Right renal cortex interstitium (tissue), 3 donors: ENCODE measurements at places on chromosomes 11 and 22. TPM values are rescaled to one million over a fixed set of nuclear protein-coding genes. Genes with fewer than 3 reads are reported as not detected.

FREY1 gene
- polyA plus RNA-seq: 0.45 TPM

DNA sequence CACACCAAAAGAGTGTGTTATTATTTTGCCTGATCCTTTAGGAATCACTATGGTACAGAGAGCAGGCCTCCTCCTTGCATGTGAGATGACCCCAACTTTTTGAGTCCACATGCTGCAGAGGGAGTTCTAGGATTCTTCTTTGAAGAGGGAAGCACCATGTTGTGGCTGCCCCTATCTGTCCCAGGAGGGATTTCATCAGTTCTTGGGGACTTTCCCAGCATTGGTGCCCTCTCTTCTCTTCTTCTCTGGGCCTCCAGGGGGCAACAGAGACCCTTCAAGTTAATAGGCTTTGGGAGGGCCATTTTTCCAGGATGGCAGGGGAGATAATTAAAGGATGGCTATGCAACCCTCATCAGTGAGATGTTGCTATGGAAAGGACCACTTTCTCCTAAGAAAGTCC lies 3.6 kb downstream of the MMP1 start:
- no peak for DNase-seq

DNA sequence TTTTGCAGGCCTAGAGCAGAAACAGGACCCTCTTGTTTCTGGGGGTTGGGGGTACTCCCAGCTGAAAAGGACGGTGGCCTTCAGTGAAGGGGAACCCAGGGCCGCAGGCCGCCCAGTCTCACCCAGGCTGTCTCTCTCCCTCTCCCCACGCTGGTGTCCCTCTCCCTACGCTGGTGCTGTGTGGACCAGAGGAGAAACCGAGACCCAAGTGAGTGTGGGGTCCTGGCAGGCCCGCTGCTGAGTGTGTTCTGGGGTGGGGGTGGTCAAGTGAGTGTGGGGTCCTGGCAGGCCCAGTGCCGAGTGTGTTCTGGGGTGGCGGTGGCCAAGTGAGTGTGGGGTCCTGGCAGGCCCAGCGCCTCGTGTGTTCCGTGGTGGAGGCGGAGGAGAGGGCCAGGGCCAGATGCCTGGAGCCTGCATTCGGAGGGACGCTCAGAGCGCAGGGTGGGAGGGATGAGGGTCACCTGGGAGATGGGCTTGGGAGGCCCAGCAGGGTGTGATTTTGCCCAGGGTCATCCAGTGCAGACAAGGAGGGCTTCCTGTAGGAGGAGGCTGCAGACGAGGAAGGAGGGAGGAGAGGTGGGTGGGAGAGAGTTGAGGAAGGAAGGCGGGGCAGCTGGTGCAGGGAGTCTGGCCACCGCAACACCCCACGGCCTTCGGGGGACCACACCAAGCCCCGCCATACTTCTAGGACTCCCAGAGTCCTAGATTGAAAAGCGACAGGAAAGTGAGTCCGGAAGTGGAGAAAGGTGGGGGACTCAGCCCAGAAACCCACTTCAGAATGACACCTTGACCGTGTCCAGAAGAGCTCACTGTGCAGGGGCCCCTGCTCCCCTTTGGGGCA lies 10.3 kb downstream of the TNNT3 start:
- no peak for DNase-seq

DNA sequence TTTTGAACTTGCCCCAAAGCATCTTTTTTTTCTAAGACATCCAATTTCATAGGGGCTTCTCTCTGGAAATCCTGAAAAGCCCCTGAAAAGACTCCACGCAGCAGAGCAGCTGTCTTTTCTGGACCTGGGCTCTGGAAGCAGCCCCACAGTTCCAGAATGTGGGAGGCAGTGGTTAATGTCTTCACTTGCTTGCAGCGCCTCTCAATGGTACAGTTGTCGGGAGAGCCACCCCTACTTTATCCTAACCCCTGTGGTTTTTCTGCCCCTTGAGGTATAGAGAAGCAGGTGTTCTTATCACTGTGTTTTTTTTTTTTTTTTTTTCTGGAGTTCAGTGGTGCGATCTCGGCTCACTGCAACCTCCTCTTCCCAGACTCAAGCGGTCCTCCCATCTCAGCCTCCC lies 83.4 kb upstream of the SORL1-AS1 start:
- no peak for DNase-seq

GRCh38 chr11:93648158-93648557 lies 13.3 kb upstream of the CEP295 start:
- no peak for DNase-seq

- no peak for DNase-seq
Measured at GRCh38 chr11:60504219-60504905, 10.8 kb upstream of the MS4A13 start.

DNA sequence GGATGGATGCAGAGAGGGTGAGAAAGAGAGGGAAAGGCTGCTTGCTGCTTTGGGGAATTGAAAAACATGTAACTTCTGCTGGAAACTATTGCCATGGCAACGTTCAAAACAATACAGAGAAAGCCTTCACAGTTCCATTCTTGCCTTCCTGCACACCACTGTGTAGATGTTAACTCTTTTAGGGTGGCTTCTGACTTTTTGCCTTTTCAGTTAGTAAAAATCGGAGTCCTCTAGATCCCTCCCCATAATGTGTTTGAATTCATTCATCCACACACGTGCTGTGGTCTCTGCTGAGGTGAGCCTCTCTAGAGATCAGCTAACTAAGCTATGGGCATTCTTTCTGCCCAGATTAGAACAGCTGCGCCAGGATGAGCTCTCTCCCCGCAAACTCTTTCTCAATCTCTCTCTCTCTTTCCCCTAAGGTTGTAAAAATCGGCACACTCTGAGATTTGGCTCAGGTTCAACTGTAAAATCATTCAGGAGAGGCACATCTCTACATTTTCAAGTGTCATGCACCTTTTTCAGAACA lies 1178.3 kb downstream of the LRRC4C start:
- no peak for DNase-seq

DNA sequence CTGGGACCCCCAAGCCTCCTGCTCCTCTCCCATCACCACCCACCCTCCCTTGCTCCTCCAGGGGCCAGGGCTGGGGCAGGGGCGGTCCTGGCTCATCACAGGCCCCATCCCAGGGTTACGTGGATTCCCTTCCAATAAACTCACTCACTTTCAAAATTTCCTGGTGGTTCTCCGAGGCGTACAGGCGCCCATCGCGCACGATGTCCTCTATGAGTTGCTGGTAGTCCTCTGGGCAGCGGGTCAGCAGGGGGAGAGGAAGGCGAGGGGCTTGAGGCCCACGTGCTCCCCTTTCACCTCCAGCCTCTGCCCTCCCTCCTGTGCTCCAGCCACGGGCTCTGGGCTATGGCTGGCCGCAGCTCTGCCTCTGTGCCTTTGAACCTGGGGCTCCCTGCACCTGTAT lies 20.5 kb upstream of the TTLL12 start:
- no peak for DNase-seq

ARVCF gene
- polyA plus RNA-seq: 16.9 TPM

DNA sequence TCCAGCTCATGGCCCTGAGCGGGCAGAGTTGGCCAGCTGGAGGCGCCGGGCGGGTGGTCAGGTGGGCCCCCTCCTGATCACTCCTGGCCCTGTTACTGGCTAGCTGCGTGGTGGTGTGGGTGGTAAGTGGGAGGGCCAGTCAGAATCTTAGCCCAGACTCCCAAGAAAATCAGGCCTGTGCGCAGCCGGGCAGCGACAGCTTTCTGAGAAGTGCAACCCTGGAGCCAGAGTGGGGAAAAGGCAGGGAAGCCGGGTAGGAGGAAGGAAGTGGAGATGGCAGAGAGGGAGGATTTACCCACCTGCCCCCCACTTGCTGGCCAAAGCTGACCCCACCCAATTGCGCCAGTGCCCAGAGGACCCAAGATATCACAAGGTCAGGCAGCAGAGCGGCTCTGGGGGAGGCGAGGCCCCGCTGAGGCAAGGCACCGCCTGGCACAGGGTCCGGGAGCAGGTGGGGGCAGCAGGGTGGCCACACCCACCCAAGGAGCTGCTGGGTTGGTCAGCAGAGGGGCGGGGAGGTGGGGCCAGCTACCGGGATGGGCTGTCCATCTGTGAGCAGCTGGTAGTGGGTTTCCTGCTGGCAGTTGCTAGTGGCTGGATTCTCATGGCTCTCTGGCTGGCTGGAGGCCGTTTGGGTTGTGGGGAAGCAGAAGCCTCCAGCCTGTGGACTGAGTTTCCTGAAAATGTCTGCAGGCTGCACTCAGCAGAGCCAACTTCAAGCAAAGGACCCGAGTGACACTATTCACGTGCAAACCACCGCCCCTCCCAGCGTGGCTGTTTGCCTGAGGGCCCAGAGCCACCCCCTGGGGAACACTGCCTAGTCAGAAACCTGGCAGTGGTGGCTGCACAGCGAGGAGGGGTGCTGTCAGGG lies 196.4 kb downstream of the IGLL1 start:
- DNase-seq: no peak

DNA sequence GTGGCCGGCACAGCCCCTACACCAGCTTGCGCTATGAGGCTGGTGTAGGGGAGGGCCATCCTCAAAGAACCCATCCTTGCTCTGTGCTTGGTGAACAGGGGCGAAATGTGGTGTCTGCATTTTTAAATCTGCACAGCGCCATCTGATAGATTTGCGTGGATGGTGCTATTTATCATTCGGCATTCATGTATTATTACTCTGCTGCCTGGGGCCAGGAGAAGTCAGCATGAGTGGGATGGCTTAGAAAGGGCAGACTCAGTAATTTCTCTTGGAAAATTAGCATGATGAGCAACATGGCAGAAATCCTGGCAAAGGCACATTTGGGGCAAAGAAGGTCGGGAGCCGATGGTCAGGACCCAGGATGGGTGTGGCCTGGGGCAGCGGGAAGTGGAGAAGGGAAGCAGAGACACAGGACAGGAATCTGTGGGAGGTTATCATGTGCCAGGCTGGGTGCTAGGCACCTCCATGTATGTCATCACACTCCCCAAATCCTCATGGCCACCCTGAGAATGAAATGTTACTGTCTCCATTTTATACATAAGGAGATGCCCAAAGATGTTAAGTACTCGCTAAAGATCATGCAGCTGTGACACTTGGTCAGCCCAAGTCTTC lies 149.0 kb downstream of the CEP164 start:
- DNase-seq: no peak

GRCh38 chr11:112177589-112177988 lies 2.3 kb downstream of the BCO2 start:
- no peak for DNase-seq

- DNase-seq: no peak
Measured at GRCh38 chr22:50114221-50115021, 24.6 kb downstream of the MOV10L1 start.

- no peak for DNase-seq
Measured at GRCh38 chr11:132456751-132457328, 1075.5 kb downstream of the OPCML start.

ATM gene
- 64.6 TPM for polyA plus RNA-seq
